Activated CD8-positive, alpha-beta T cell treated with anti-CD3 and anti-CD28 coated beads for 36 hours (primary cell): ENCODE measurements at places on chromosomes 5 and 9. TPM values are rescaled to one million over a fixed set of nuclear protein-coding genes. Genes with fewer than 3 reads are reported as not detected.
A peak's percentile ranks its signal among the peaks of the same experiment; 100 is the strongest.

DNA sequence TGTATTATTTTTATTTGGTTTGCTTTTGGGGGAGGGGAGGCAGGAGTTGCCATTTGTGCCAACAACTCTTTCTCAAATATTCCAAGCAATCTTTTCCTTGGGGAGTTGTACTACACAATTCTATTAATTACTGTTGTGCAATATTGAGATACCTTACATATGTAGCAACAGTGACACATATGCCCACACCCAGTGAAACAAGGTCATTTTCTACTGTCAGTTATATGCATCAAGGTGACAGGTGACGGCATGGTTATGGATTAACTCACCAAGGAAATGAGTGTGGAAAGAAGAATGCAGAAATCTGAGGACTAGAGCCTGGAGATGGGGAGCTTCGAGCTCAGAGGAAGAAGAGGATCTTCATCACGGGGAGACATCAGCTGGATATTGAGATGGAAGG lies 17.9 kb upstream of the MSMP start:
- H3K36me3 ChIP-seq, result no peaks in the 10 kb centered on the region
- no peaks in the 10 kb centered on the region for H3K27me3 ChIP-seq
- peaks cover 6% of the 10 kb centered on the region for H3K4me1 ChIP-seq
- H3K27ac ChIP-seq, result no peak overlapping the region

GRCh38 chr5:122907276-122907675 lies 61.9 kb downstream of the SNX24 start:
- H3K36me3 ChIP-seq, result no peaks in the 10 kb centered on the region
- peaks cover 6% of the 10 kb centered on the region for H3K4me1 ChIP-seq
- H3K27ac ChIP-seq, result no peak overlapping the region
- H3K4me3 ChIP-seq, result no peak overlapping the region
- H3K27me3 ChIP-seq, result no peaks in the 10 kb centered on the region

GPR150 gene
- 0.76 TPM for total RNA-seq

GRCh38 chr9:129696944-129697655 lies 31.7 kb downstream of the PRRX2 start:
- H3K4me1 ChIP-seq, result peaks cover 5% of the 10 kb centered on the region
- DNase-seq, result peak; percentile 36
- peak overlapping the region; percentile 49 for H3K4me3 ChIP-seq
- peaks cover 31% of the 10 kb centered on the region for H3K27me3 ChIP-seq
- H3K36me3 ChIP-seq, result no peaks in the 10 kb centered on the region

- no peak overlapping the region for H3K27ac ChIP-seq
- H3K36me3 ChIP-seq, result peaks cover 27% of the 10 kb centered on the region
- H3K27me3 ChIP-seq, result no peaks in the 10 kb centered on the region
- no peak overlapping the region for H3K4me3 ChIP-seq
- H3K4me1 ChIP-seq, result peaks cover 50% of the 10 kb centered on the region
These were observed 415.7 kb downstream of the RAB3C start for GRCh38 chr5:58998544-58998943.

GRCh38 chr5:91211997-91212713 lies 171.0 kb downstream of the ARRDC3 start:
- H3K4me3 ChIP-seq, result no peak overlapping the region
- no peak for DNase-seq
- H3K27me3 ChIP-seq, result peaks cover 2% of the 10 kb centered on the region
- no peak overlapping the region for H3K27ac ChIP-seq
- H3K4me1 ChIP-seq, result no peaks in the 10 kb centered on the region
- no peaks in the 10 kb centered on the region for H3K36me3 ChIP-seq

- H3K4me3 ChIP-seq, result no peak overlapping the region
- H3K4me1 ChIP-seq, result peaks cover 4% of the 10 kb centered on the region
- peak; percentile 4 for DNase-seq
These were observed 319.1 kb upstream of the PIK3R1 start for GRCh38 chr5:67896311-67896929.

DNA sequence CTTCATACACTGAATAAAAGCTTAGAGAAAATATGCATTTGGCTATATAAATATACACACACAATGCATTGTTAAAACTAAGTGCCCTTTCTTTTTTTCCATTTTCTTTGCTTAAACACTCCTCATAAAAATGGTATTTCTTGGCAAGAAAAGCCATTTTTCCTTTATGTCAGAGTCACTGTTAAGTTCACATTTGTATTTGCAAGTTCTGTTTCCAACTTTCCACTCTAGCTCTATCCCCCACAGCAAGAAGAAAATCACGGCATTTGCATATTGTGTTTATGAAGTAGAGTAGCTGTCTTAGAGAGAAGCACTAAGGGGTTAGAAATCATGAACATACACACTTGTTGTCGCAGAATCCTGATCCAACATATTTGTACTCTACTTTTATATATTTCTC lies 662.1 kb upstream of the MEF2C start:
- H3K4me3 ChIP-seq, result no peak overlapping the region
- no peak overlapping the region for H3K27ac ChIP-seq
- H3K27me3 ChIP-seq, result no peaks in the 10 kb centered on the region
- no peak for DNase-seq
- no peaks in the 10 kb centered on the region for H3K36me3 ChIP-seq
